RWPE1 (cell line): ENCODE measurements at places on chromosomes 12 and 14.

DNA sequence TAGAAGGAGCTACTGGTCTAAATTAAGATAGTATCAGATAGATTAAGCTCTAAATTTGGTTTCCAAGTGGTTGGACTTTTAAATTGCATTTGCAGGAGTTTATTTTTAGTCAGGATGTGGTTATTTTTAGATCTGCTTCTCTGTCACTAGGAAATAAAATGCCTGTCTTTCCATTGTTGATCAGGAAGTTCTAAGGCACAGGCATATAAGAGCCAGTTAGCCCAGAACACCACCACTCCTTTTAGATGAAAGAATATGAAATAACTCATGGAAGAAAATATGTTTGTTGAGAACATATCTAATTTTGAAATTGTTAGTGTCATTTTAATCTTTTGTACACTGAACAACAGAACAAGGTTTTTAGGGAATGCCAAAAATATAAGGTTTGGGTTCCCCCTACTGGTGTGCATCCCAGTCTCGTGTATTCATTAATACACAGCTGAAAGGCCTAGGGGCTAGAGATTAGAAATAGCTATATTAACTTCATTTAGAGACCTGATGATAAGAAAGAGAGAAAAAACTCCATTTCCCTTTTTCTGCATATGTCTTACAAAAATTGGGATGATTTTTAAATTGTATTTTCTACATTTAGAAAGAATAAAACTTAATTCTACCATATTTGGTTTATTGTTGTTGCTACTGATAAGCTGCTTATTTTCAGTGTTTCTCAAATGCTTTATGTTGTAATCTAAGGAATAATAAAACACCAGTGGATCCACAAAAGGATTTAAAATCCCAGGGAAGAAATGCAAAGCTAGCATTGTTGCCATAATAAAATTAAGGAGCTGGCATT is 67.2 kb downstream of the RIC8B start:
- peak; percentile 49 for DNase-seq

DNA sequence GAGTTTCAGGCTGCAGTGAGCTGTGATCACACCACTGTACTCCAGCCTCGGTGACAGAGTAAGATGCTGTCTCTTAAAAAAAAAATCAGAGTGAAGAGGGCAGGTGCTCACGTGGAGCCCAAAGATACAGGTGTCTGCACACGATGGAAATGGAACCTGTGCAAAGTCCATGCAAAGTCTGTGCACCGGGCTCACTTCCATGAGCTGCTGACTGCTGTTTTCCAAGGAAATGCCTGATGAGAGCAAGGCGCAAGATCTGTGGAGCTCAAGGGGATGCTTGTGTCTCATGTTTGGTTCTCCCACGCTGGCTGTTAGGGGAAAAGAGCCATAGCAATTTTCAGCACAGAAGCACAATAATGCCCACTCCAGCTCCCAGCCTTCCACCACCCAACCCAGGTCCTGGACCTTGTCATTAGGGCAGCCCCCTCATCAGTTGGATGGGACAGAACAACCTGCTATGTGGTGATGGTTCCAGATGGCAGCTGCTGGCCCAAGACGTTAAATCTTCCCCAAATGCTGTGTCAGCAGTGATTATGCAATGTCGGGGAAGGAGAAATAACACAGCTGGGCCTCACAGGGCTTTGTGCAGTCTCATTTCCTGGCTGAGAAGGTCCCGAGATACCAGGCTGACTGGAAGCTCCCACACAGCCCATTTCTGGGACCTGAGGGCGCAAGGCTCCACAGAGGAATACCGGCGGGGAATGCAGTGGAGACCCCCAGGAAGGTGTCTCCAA is 27.9 kb upstream of the DICER1 start:
- no peak for DNase-seq

- DNase-seq, result no peak
These were observed 51.2 kb downstream of the DNAH10 start for GRCh38 chr12:123813349-123813748.

DNA sequence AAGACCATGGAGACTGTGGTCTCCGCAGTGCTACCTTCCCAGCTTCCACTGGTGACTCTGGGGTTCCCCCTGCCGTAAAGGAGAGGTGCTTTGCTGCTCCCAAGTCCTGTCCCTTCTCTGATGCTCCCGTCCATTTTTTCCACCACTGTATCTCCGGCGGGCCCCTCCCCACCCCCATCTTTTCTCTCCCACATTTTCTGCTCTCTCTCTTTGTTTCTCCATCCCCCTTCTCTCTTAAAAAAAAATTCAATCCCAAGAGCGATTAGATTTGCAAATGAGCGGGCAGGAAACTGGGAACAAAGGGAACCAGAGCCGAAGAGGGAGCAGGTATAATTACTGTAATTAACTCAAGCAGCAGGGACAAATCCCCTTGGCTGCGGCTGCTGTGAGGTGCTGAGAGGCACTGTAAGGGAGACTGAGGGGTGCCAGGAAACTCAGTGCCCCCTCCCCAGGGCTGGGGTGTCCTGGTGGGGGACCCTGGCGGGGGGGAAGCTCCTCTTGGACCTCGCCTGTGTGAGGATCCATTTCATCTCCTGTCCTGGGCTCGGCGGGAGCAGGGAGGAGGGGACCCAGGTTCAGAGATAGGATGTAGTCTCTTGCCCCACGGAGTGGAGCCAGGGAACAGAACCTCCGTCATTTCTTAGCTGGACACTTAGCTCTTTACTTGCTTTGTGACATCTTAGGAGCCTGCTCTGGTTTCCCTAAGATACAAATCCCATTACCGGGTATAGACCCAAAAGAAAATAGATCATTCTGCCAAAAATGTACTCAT is 140.4 kb upstream of the NRXN3 start:
- DNase-seq, result no peak

- DNase-seq, result peak; percentile 80
These were observed 15.3 kb upstream of the ADSS1 start for GRCh38 chr14:104708606-104709268.

DNA sequence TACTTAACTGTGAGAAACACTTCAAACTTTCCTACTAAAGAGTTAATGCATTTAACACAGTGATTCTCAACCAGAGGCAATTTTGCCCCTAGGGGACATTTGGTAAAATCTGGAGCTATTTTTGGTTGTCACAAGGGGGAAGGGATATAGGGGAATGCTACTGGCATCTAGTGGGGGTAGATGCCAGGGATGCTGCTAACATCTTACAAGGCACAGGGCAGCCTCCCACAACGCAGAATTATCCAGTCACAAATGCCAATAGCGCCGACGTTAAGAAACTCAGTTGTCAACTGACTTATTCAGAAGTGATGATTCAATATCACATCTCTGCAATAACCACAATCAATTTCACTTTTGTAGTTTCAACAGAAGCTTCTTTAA is 2.0 kb downstream of the EEA1 start:
- no peak for DNase-seq

DNA sequence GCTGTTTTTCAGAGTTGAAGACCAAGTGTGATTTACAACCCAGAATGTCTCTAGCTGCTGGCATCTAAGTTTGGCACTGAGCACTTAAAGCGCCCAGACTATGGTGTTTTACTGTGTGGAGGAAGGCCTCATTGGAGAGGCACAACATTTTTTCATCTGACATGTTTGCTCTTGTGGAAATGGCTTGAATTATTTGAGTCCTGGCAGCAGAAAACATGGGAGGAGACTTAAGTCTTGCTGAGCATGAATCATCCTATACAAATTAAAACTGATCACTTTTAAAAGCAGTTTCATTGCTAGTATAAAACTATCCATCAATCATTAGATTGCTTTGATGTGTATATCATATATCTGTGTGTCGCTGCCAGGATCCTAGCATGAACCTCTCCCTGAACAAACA is 85.9 kb upstream of the REP15 start:
- no peak for DNase-seq

DNA sequence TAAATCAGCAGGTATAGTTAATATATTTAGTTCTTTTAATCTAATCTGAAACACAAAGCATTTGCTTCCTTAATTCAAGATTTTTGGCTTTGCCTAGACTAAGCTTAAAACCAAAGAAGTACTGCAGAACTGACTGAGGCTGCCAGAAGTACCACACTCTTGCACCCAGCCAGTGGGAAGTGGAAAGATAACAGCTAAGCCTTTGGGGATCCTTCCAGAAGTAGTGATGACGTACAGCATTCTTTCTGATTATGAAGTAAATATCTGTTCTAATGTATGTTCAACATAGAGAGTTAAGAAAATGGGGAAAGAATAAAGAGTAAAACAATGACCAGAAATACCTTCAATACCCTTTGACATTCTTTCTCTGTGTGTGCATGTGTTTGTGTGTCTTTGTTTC is 19.3 kb downstream of the NTF3 start:
- DNase-seq, result no peak
